ENCODE measurements at places on chromosomes 16 and 17.

GRCh38 chr17:41888332-41888965, 23.2 kb upstream of the KLHL11 start:
- DNase-seq, result no peak

- DNase-seq, result no peak
Observed at GRCh38 chr17:79862771-79863440, 23.7 kb upstream of the CBX4 start.

DNA sequence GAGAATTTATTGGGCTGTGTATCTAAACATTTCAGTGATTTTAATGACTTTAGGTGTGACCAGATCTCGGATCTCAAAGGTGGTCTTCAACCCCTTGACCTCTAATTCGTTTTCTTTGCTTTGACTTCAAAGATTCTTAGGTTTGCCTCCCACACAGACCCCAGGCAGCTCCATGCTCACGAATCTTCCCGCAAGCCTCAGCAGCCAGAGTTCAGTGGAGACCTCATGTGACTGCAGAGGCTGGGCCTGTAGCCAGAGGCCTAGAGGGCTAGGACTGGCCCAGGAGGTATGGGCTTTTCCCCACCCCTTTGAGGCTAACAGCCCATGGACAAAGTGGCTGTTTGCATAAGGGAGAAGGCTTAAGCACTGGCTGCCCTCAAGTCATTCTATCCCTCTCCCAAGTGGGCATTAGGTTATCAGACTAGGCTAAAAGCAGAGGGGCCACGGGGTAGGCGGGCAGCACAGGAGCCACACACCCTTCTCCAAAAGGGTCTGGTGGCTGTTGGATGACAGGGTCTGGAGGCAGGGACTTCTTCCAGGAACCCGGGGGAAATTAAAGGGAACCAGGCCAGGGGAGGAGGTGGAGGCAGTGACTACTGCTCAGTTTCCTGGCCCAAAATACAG, 3.0 kb downstream of the HIRIP3 start:
- DNase-seq, result no peak

DNA sequence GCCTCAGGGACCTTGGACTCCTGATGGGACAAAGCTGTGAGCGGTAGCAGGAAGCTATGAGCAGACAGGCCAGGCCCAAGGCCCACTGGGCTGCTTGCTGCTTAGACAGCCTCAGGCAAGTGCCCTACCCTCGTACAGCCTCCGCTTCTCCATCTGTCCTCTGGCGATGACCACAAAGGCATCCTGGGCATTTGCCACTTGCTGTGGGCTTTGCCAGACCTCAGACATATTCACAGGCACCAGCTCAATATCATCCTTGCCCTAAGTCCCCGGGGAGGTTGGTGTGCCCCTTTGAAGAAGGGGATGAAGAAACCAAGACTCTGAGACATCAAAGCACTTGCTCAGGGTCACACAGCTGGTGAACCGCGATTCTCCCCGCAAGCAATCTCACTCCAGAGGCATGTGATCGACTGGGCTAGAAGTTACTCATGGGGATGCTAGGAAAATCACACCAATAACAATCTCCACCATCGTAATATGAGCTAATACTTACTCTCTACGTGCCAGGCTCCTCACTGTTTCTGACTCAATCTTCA, 21.7 kb downstream of the PPL start:
- DNase-seq, result peak; percentile 71

GRCh38 chr17:18017958-18018357, 21.0 kb downstream of the ATPAF2 start:
- DNase-seq, result peak; percentile 49

DNA sequence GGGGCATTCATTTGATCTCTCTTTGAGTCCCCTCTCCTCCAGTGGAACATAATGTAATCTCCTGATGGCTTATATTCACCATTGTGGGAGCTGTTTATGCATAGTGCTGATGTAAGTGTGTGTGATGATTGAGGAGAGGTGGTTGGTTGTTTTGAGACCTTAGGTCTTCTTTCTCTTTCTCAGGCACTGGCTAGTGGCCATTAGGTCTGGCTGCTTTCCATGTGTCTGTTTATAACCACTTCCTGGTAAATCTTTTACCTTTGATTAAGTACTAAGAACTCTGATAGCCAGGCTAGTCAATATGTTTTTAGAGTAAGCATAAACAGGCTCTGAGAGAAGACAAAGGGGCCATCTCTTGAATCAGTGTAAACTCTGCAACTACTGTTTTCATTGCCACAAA, 27.9 kb downstream of the VAT1L start:
- no peak for DNase-seq

DNA sequence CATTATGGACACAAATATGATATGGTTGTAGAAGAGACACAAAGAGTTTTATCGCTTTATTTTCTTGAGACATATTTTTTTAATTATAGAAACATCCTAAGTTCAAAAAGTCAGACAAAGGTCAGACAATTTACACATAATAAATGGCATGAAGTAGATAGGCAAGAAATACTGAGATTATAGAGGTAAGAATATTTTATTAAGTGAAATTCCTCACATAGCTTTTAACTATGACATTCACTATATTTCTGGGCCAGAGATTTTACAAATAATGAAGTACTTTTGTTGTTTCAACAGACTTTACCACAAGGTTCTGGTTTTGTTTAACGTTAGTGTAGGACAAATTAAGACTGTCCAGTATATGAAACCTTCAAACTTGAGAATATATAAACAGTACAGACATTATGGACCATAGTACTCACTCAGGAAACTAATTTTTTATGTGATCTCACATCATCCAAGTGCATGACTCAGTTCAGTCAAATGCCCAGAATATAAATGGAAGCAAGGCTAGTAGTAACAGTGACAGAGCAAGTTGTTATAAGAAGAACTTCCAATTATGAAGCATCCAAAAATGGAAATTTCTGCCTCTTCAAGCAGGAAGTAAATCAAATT, 394.8 kb downstream of the KCNJ2 start:
- DNase-seq, result no peak

DNA sequence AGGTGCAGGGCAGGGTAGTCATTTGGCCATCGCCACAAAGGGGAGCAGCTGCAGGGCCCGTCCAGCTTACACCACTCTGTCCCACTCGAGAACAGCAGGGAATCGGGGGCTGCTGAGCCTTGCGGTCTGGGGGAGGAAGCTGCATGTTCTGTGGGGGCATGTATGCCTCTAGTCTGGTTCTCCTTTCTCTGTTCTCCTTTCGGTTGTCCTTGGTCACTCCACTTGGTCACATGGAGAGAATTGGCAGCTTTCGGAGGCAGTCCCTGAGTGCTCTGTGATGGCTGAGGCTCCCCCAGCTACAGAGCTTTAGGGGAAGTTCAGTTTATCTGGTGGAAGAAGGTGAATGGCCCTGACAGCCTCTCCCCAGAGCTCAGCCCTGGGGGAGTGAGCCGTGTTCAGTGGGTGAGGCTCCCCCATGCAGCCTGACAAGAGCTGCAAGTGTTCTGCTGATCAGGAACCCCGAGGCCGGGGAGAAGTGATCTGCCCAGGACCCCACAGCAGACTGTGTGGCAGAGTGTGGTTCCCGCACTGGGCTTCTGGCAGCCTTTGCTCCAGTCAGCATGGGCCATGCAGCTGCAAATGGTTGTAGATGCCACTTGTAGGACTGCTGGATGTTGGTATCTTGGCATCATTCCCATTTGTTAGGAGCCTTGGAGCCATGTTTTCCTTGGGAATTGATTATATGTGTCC, 22.3 kb upstream of the SMPD3 start:
- no peak for DNase-seq

GRCh38 chr17:76997981-76998531, 129.9 kb downstream of the MGAT5B start:
- DNase-seq, result no peak

DNA sequence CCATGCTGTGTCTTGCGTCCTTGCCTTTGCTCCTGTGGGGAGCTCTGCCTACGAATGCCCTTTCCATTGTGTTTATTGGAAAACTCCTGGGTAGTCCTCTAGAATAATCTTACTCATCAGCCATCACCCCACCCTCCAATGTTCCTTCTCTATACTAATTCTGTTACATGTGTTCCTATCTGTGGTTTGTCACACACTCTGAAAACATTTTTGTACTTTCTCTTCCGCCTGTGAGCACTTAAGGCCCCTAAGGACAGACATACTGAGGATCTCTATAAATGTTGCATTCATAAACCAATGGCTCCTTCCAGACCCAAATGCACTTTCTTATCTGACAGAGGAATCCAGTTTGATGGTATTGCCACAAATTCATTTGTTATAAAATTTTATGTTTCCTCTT, 53.9 kb upstream of the MON1B start:
- no peak for DNase-seq

DNA sequence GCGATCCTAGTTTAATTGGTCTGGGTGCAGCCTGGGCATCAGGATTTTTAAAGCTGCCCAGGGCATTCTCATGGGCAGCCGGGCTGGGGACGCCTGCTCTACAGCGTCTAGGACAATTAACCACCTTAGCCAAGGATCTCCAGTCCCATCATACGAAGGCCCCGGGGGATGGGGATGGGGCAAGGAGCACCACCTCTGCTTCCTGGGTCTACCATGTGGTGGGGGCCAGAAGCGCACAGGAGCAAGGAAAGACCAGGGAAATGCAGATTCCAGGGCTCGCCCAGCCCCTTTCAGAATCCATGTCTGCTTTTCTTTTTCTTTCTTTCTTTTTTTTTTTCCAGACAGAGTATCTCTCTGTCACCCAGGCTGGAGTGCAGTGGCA, 29.3 kb downstream of the TBC1D16 start:
- DNase-seq, result no peak

- DNase-seq, result no peak
Observed at GRCh38 chr16:2691491-2692248, 9.3 kb downstream of the KCTD5 start.

- DNase-seq, result no peak
Observed at GRCh38 chr17:76709077-76709950, 1.5 kb downstream of the MXRA7 start.

- DNase-seq, result no peak
Observed at GRCh38 chr17:38587947-38588787, 17.6 kb downstream of the SRCIN1 start.

GRCh38 chr17:21351366-21352065, 24.6 kb upstream of the KCNJ12 start:
- no peak for DNase-seq

DNA sequence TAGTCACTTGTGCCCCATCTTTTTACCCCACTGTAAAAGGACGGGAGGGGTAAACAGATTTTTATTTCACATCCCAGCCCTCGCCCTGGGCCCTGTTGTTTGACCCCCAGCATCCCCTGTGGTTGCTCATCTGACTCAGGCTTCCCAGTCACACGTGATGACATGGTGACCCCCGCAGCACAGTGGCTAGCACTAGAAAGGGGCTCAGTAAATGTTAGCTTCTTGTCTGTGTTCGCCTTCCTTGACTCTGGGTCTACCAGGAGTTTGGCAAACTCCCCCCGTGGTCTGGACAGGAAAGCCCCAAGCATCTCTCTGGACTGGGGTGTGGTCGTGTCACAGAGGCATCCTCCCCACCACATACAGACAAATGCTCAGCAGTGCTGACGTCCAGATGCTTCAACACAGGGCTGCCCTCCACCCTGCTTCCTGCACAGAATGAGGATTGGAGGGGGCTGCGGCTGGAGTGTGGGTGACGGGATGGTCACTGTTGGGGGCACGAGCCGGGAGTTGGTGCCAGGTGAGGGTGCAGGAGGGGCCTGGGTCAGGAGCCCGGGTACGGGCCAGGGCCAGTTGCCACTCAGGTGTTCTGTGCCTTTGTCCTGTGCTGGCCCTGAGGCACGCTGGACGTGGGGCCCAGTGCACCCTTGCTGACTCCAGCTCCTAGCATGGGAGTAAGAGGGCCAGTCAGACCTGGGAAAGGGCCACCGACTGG, 69.1 kb downstream of the METRNL start:
- DNase-seq, result no peak

DNA sequence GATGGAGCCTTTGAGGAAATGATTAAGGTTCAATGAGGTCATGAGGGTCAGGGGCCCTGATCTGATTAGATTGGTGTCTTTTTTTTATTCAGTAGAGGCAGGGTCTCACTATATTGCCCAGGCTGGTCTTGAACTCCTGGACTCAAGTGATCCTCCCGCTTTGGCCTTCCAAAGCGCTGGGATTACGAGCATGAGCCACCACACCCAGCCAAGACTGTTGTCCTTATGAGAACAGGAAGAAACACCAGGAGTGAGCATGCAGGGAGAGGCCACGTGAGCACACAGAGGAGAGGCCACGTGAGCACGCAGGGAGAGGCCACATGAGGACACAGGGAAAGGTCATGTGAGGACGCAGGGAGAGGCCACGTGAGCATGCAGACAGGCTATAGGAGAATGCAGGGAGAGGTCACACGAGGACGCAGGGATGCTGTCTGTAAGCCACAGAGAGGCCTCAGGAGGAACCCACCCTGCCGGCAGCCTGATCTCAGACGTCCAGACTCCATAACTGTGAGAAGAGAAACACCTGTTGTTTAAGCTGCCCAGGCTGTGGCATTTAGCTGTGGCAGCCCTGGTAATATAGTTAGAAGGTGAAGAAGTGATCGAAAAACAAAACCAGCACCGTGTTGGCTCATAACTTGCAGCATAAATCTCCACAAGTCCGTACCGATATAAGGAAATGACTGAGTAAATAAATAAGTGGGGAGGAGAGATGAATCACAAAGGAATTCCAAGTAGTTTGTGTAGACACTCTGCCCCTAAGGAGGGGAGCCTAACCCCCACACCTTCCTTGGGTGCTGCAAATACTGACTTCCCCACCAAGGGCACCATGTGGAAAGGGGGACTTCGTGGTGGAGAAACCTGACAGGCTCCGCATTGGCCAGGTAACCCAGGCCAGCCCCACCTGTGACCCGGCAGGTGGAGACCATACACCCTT, 14.6 kb upstream of the CSNK1D start:
- DNase-seq, result no peak

DNA sequence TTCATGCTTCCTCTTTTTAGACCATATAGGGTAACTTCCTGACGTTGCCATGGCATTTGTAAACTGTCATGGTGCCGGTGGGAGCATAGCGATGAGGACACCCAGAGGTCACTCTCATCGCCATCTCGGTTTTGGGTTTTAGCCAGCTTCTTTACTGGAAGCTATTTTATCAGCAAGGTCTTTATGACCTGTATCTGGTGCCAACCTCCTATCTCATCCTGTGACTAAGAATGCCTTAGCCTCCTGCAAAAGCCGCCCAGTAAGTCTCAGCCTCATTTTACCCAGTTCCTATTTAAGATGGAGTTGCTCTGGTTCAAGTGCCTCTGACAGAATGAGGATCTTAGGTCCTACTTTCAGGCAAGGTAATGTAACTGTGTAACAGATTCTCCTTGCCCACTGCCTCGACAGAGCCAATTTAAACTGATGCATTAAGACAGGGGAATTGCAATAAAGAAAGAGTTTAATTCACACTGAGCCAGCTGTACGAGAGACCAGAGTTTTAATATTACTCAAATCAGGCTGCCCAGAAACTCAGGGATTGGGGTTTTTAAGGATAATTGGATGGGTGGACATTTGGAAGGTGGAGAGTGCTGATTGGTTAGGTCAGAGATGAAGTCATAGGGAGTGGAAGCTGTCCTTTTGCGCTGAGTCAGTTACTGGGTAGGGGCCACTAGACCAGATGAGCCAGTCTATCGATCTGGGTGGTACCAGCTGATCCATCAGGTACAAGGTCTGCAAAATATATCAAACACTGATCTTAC, 59.9 kb upstream of the ATF7IP2 start:
- DNase-seq, result no peak

- DNase-seq, result no peak
Observed at GRCh38 chr17:56659622-56660021, 66.1 kb downstream of the NOG start.

GRCh38 chr16:53766304-53767016, 62.5 kb downstream of the FTO start:
- no peak for DNase-seq

GRCh38 chr17:51685287-51685909, 425.1 kb downstream of the UTP18 start:
- no peak for DNase-seq

- DNase-seq, result no peak
Observed at GRCh38 chr16:27232061-27232900, 29.0 kb downstream of the KDM8 start.
